Suprapubic skin (tissue), 4 donors: ENCODE measurements at places on chromosomes 5 and 9.

DNA sequence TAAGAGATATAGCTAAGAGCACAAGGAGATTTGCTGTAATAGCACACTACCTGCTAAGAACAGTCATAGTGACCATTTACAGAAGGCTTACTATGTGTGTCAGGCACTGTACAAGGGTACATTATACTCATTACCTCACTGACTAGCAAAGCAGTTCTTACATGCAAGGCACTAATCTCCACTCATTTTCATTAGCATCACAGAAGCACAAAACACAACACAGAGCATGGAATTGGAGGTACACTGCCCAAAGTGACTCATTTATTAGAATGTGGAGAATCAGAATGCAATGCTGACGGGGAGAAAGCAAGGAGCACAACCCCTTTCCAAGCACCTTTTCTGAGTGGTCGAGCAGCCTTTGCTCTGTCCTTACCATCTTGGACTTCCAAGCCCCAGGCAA lies 169.7 kb downstream of the ENTREP1 start:
- H3K36me3 ChIP-seq: no peaks in the 10 kb centered on the region
- H3K4me1 ChIP-seq: no peaks in the 10 kb centered on the region
- DNase-seq: no peak
- H3K27ac ChIP-seq: no peak overlapping the region

- peaks cover 27% of the 10 kb centered on the region for H3K27me3 ChIP-seq
- DNase-seq: no peak
- no peak overlapping the region for H3K27ac ChIP-seq
- H3K4me1 ChIP-seq: no peaks in the 10 kb centered on the region
- H3K4me3 ChIP-seq: no peak overlapping the region
- H3K36me3 ChIP-seq: no peaks in the 10 kb centered on the region
Observed at GRCh38 chr9:133207021-133207531, 2.0 kb downstream of the OBP2B start.

DNA sequence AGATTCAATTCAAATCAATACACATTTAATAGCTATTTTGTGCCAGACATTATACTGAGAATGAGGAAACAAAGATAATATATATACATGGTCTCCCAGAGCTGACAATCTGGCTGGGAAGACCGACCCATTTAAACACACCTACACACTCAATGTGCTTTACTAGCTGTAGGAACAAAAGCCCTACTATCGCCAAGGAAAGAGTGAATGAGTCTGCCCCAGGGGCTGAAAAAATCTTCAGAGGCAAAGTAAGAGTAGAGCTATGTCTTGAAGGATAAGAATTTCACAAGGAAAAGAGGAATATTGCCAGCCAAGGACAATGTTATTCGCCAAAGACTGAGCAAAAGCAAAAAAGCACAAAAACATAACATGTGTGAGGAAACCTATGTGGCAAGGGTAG lies 6.6 kb downstream of the PFDN1 start:
- H3K4me1 ChIP-seq: peaks cover 26% of the 10 kb centered on the region
- no peak for DNase-seq
- H3K4me3 ChIP-seq: no peak overlapping the region
- no peaks in the 10 kb centered on the region for H3K27me3 ChIP-seq
- H3K36me3 ChIP-seq: peaks cover 17% of the 10 kb centered on the region
- H3K27ac ChIP-seq: no peak overlapping the region

- no peaks in the 10 kb centered on the region for H3K36me3 ChIP-seq
- DNase-seq: no peak
- no peaks in the 10 kb centered on the region for H3K27me3 ChIP-seq
- no peak overlapping the region for H3K4me3 ChIP-seq
- H3K27ac ChIP-seq: peak overlapping the region; percentile 85
Observed at GRCh38 chr9:107751567-107752210, 262.1 kb upstream of the KLF4 start.

DNA sequence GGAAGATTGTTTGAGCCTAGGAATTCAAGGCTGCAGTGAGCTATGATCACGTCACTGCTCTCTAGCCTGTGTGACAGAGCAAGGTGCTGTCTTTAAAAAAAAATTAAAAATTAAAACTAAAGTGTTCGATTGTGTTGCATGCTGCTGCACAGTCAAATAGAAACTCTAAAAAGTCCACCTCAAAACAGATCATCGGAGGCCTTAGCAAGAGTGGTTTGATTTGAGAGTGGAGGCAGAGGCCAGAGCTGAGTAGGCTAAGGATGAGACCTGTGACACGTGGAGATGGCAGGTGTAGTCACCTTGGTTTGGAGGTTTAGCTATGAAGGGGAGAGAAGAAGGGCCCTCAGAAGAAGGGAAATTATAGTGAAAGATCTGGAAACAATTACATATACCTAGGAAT lies 2.8 kb upstream of the PTPDC1 start:
- no peaks in the 10 kb centered on the region for H3K36me3 ChIP-seq
- no peaks in the 10 kb centered on the region for H3K4me1 ChIP-seq
- no peak for DNase-seq
- H3K27me3 ChIP-seq: no peaks in the 10 kb centered on the region

GRCh38 chr9:122218935-122219855 lies 9.6 kb downstream of the LHX6 start:
- DNase-seq: no peak
- H3K4me1 ChIP-seq: peaks cover 39% of the 10 kb centered on the region
